ENCODE measurements at places on chromosomes 6 and 20.

GRCh38 chr6:56852260-56853010 lies 102.5 kb upstream of the BEND6 start:
- H3K27ac ChIP-seq = no peak overlapping the region
- peak overlapping the region; percentile 57 for H3K4me3 ChIP-seq
- H3K36me3 ChIP-seq = no peaks in the 10 kb centered on the region
- H3K4me1 ChIP-seq = peaks cover 28% of the 10 kb centered on the region
- DNase-seq = no peak
- H3K27me3 ChIP-seq = peaks cover 31% of the 10 kb centered on the region

DNA sequence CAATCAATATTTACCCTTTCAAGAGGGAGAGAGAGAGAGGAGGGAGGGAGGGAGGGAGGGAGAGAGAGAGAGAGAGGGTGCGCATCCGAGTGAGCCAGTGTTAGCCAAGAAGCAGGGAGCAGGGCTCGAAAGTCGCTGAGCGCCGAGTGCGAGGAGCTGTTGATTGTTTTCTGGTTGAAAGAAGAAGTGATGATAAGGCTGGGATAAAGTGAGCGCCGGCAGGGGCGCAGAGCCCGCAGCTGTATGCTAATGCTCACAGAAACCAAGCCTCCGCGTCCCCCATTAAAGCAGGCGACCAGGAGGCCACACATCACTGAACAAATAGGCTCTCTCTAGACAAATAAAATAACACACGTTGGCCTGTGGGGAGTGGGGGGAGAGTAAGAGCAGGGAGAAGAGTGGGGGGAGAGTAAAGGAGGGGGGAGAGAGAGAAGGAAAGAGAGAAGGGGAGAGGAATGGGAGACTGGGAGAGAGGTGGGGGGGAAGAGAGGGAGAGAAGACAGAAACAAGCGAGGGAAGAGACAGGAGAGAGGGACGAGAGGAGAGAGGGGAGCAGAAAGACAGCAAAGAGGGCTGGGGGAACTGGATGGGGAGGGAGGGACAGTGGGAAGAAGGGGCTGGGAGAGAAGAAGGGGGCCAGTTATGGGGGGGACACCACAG lies 5.0 kb upstream of the INSM1 start:
- no peak for DNase-seq
- H3K4me1 ChIP-seq = peaks cover 21% of the 10 kb centered on the region
- H3K4me3 ChIP-seq = no peak overlapping the region
- no peaks in the 10 kb centered on the region for H3K36me3 ChIP-seq

- H3K4me1 ChIP-seq = peaks cover 2% of the 10 kb centered on the region
- DNase-seq = peak; percentile 47
- no peaks in the 10 kb centered on the region for H3K36me3 ChIP-seq
- no peaks in the 10 kb centered on the region for H3K27me3 ChIP-seq
Measured at GRCh38 chr20:61886721-61887595, 178.7 kb downstream of the TAF4 start.

GRCh38 chr6:105626295-105627158 lies 223.6 kb upstream of the PREP start:
- peak overlapping the region; percentile 43 for H3K27ac ChIP-seq
- no peak for DNase-seq
- peaks cover 14% of the 10 kb centered on the region for H3K36me3 ChIP-seq
- peaks cover 22% of the 10 kb centered on the region for H3K4me1 ChIP-seq

DNA sequence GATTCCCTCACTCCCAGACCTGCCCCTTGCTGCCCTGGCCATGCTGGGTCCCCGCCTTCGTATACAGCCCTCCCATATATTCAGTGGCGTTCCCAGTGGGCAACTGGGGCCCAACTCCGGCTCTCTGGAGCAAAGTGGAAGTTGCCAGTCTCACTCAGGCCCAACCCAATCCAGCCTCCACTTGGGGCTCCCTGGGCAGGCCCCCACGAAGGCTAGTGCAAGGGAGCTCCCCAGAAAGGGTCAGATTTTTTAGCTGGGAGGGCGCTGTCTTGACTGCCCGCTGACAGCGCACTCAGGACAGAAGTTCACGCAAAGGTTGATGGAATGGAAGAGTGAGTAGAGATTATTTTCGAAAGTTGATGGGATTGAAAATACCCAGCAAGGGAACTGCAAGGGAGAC lies 5.9 kb downstream of the TP53TG5 start:
- DNase-seq = no peak
- peaks cover 19% of the 10 kb centered on the region for H3K36me3 ChIP-seq
- H3K4me3 ChIP-seq = peak overlapping the region; percentile 25
- no peak overlapping the region for H3K27ac ChIP-seq

- peak overlapping the region; percentile 31 for H3K27ac ChIP-seq
- peaks cover 47% of the 10 kb centered on the region for H3K4me1 ChIP-seq
- no peaks in the 10 kb centered on the region for H3K27me3 ChIP-seq
- peaks cover 5% of the 10 kb centered on the region for H3K36me3 ChIP-seq
- DNase-seq = no peak
- no peak overlapping the region for H3K4me3 ChIP-seq
Measured at GRCh38 chr6:149059557-149059956, 258.0 kb upstream of the TAB2 start.

DNA sequence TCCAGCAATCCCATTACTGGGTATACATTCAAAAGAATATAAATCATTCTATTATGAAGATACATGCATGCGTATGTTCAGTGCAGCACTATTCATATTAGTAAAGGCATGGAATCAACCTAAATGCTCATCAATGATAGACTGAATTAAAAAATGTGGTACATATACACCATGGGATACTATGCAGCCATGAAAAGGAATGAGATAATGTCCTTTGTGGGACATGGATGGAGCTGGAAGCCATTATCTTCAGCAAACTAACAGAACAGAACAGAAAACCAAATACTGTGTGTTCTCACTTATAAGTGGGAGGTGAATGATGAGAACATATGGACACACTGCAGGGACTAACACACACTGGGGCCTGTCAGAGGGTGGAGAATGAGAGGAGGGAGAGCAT lies 261.6 kb downstream of the GMDS start:
- no peaks in the 10 kb centered on the region for H3K4me1 ChIP-seq
- no peak for DNase-seq
- H3K27me3 ChIP-seq = no peaks in the 10 kb centered on the region

DNA sequence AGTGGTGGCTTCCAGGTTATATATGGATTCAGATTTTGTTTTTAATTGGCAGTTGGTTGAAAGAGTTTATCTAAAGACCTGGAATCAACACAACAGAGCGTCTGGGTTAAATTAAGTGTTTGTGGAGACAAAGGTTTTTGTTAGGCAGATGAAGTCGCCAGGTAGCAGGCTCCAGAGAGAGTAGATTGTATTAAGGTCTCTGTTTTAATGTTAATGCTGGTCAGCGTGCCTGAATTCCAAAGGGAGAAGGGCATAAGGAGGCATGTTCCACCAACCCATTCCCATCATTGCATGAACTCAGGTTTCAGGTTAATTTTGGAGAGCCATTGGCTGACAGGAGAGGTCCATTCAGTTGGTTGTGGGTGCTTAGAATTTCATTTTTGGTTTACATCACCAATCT lies 744.1 kb upstream of the GJE1 start:
- H3K27ac ChIP-seq = no peak overlapping the region
- no peak for DNase-seq
- H3K4me3 ChIP-seq = no peak overlapping the region
- peaks cover 2% of the 10 kb centered on the region for H3K27me3 ChIP-seq

DNA sequence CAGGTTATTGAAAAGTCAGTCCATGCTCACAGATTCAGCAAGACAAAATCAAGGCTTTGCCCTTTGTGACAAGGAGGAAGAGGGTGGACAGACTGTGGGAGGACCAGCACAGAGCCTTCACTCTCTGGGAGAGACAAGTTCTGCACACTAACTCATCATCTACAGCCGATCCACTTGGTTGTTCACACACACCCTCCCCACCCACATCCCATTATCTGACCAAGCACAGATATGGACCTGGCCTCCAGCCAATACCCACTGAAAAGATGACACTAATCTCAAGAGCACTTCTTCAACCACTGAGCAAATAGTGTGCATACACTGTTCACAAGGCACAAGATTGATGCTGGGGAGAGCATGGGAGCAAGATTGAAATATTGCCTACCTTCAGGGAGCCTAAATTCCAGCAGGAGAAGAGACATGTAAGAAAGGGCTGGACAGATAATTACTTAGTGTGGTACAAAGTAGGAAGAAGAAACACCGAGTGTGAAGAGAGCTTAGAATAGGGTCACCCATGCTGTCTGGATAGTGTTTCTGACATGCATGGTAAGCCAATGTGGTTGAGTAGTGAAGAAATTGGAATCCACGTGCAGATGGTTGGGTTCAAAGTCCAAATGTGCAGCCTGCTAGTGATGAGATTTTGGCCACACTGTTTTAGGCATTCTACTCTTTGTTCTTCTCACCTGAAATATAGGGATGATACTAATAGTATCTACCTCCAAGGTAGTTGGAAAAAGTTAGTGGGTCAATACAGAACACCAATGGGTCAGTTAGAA lies 21.7 kb upstream of the IL17A start:
- peaks cover 7% of the 10 kb centered on the region for H3K36me3 ChIP-seq
- H3K27ac ChIP-seq = no peak overlapping the region
- no peak for DNase-seq
- peaks cover 22% of the 10 kb centered on the region for H3K27me3 ChIP-seq
- H3K4me1 ChIP-seq = peaks cover 11% of the 10 kb centered on the region

GRCh38 chr6:167330750-167331149 lies 5.9 kb downstream of the TTLL2 start:
- H3K36me3 ChIP-seq = no peaks in the 10 kb centered on the region
- H3K4me3 ChIP-seq = no peak overlapping the region
- H3K27ac ChIP-seq = no peak overlapping the region
- peaks cover 12% of the 10 kb centered on the region for H3K27me3 ChIP-seq
- no peaks in the 10 kb centered on the region for H3K4me1 ChIP-seq
- DNase-seq = no peak

DNA sequence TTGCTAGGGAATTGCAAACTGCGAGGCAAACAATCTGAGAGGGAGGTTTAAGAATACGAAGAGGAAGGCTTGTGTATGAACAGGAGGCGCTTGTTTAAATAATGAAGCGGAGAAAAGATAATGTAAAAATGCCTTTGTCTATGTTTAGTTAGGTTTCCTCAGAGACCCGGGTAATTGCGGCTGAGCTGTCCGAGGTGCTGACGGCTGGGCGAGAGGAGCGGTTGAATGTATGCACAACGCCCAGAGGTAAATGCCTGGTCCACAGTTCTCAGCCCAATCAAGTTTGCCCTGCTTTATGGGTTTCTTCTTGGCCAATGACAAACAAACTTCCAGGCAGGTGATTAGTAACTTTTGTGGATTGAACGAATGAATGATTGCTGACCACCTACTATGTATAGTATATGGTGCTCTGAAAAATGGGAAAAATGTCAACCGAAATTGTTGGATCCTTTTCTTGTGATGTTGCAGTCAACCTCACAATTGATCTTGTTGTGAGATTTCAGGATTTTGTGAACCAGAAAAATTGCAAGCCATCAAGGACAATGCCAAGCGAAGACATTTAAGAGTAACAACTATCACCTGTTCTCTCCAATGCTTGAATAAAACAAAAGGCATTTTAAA lies 38.3 kb upstream of the SLC32A1 start:
- H3K4me1 ChIP-seq = no peaks in the 10 kb centered on the region
- no peak overlapping the region for H3K4me3 ChIP-seq
- H3K36me3 ChIP-seq = no peaks in the 10 kb centered on the region
- peaks cover 25% of the 10 kb centered on the region for H3K27me3 ChIP-seq
- DNase-seq = peak; percentile 61

DNA sequence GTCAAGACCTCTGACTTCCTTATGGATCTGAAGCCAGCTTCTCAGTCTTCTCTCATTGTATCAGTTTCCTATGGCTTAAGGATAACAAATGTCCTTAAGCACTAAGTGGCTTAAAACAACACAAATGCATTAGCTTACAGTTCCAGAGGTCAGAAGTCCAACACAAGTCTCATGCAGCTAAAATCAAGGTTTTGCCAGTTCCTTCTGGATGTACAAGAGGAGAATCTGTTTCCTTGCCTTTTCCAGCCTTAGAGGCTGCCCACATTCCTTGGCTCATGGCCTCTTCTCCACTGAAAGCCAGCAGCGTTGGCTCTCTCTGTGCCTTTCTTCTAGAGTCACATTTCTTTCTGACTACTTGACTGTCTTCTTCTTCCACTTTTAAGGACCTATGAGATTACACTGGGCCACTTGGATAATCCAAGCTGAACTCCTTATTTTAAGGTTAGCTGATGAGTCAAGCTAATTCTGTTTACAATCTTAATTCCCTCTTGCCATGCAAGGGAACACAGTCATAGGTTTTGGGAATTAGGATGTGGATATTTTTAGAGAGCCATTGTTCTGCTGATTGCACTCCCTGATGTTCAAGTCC lies 179.0 kb downstream of the BCAS1 start:
- no peaks in the 10 kb centered on the region for H3K27me3 ChIP-seq
- DNase-seq = no peak
- peaks cover 54% of the 10 kb centered on the region for H3K4me1 ChIP-seq
- H3K4me3 ChIP-seq = no peak overlapping the region
- H3K36me3 ChIP-seq = no peaks in the 10 kb centered on the region

Measured in activated CD4-positive, alpha-beta T cell treated with anti-CD3 and anti-CD28 coated beads, Interleukin-2, amount 10 ng/mL, durations not matched to agents 7 days and 5 days (primary cell).